ENCODE measurements at places on chromosomes 11 and 22.

DNA sequence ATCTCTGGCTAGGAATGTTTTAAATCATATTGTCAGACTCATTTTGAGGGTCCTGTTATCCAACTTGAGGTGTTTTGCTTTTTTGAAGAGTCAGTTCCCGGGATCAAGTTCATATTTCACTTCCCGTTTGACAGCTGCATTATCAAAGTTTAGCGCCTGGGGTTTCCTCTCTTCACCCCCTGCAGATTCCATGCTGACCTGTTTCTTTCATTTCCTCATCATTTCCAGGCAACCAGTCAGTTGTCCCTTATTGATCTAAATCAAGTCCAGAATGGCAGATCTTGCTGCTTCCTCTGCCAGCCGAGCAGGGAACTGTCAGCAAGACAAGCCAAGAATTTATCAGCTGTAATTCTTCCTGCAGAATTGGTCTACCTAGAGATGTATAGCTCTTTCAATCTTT, 197.6 kb upstream of the SYN3 start:
- no peak for DNase-seq

GRCh38 chr11:119099711-119100110, 1.9 kb downstream of the DPAGT1 start:
- DNase-seq, result no peak

DNA sequence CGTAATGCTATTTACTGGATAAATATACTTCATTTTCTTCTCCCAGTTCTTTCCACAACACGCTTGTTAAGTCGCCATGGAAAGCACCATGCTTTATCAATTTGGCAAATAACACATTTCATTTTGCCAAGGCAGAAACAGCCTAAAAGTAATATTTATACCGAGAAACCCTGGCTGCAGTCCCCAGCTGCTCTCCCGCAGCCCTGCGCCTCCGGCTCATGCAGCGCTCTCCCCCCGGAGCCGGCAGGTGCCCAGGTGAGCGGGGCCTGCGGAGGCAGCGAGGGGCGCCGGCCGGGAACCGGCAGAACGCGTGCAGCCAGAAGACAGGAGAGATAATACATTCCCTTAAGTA, 681 bp upstream of the ARHGEF12 start:
- DNase-seq, result no peak

DNA sequence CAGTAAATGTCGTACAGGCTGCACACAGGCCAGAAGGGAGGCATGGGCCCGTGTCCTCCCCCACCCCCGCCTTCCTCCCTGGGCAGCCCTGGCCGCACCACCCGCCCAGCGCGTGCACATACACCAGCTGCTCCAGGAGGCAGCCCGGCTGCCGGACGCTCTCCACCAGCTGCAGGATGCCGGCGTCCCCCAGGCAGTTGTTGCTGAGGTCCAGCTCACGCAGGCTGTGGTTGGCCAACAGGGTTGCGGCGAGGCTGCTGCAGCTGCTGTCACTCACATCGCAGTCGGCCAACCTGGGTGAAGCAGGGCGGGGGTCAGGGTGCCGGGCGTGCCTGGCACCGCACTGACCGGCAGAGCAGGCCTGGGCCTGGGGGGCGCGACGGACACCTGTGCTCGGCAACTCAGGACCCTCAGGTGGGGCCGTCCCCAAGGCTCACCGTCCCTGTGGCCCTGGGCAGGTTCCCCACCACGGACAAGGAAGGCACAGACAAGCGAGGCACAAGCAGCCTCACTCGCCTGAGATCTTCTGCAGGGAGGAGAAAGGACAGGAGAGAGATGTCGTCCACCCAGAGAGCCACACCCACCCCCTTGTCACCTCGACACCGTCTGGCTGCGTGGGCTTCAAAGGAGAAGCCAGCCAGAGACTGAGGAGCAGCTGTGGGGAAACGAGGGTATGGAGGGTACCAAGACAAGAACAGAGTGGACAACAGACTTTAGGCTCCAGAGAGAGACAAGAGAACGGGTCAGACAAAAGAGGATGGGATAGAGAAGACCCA, 12.1 kb downstream of the RNH1 start:
- no peak for DNase-seq

Measured in T1000 (cell line).